ENCODE measurements at places on chromosomes 3 and 15.

DNA sequence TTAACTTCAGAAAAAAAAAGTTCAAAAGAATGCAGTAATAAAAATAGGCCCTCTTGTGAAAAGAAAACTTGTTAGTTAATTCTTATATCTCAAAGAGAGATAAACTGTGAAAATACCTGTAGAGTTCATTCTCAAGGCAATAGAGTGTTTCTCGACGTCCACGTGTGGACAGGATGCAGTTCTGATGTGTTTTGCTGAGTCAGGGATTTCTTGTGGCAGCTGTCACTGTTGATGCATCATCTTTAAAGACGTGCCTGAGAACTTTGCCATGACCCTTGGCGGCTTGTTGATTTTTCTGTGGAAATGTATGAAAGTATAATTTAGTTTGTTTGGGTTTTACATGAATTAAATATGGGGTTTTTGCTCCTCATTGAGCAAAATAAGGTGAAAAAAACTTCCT, 702.2 kb downstream of the NLGN1 start:
- no peak for DNase-seq

DNA sequence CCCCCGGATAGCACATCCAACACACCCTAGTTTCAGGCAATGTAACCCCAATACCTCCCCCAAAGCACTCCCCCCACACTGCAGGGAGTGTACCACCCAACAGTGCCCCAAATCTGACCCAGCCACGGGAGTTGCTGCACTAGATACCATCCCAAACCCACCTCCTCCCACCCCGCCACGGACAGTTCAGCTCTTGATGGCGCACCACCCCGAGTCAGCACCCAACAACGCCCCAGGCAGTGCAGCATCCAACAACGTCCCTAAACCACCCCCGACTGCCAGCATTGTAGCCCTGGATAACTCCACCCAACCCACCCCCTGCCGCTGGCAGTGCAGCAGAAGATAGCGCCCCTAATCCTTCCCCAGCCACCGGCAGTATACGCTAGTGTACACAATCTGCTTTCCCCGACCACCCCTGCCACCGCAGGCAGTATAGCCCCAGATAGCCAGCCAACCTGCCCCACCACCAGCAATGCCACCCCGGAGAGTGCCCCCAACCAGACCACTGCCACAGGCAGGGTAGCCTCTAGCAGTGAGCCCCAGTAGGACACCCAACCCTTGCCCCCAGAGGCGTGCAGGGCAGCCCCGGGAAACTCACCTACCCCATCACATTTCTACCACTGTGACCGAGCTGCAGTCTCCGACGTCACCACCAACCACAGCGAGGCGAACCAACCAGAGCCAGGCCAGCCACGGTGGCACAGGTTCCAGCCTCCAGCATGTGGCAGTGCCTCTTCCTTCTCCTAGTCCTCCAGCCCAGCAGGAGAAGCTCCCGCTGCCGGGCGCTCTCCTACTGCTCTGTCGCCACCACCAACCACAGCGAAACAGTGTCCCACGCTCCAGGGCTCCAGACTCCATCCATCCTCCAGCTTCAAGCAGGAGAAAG, 178.1 kb downstream of the POTEB3 start:
- no peak for DNase-seq

DNA sequence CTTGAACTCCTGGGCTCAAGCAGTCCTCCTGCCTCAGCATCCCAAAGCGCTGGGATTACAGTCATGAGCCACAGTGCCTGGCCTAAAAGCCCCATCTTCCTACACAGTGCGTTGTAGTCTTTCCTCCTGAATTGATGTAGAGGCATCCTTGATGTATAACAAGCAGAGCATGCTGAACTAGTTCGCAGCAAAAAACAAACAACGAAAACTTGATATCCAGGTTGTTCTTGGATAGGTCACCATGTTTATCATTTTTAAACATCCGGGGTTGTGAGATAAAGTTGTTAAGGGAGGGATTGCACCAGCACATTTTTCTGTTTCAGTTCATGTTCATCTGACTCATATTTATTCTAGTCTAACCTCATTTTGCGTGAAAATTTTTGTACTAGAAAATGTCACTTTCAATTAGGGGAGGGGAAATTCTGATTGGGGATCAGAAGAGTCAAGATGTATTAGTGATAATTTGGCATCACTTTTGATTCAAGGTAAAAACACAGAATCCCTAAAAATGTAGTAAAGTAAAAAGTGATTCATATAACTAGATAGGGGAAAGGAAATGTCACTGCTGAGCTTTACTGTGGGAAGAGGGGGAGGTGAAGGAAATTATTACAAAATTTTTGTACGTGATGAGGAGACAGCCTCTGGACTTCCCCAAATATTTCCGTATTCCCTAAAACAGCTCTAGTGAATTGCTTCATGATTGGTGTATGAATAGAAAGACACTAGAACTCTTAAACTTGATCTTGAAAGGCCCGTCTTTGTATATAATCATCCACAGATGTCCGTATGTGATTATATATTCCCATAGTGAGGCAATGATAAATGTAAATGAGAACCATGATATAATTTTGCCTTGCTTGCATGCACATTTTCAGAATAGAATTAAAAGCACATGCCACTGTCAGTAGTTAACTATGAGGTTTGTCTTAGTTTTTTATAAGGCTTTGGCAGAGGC, 22.9 kb downstream of the RAB8B start:
- DNase-seq, result peak; percentile 80

DNA sequence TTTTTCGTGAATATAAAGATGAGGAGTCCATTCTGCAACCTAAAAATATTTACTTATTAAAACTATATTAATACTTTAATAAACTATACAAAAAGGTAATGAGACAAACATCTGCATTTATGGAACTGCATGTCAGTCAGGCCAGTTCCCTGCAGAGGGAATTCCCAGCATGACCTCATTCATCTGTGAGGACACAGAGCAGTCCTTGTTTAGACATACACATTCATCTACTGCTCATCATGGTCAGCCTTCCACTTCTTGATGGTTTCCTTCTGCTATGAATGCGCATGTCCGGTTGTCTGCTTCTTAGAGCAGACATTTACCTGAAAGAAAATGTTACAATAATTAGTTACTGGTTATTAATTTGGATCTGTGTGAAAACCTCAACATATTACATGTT, 3.3 kb upstream of the ACTR8 start:
- DNase-seq, result no peak
